Stimulated activated CD4-positive, alpha-beta T cell treated with anti-CD3 and anti-CD28 coated beads, Interleukin-4, amount 100 ng/mL, for 24 hours (primary cell): ENCODE measurements at places on chromosomes 3 and 15.

DNA sequence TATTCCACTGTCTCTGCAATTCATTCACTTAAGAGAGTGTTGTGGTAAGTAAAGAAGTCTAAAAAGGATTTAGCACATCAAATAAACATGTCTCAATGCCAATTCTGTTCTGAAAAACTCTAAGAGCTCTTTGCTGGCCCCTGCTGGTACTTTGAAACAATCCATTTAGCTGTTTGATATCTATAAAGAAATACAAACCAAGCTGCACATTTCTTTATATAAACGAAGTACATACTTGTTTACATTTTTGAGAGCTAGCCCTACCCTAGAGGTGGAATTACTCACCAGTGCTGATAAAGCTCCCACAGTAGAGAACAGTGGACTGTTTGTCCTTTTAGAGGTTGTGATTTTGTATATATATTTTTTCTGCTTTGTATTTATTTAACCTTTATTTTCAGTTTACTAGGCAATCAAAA lies 75.5 kb downstream of the NEDD4 start:
- DNase-seq: peak; percentile 8

DNA sequence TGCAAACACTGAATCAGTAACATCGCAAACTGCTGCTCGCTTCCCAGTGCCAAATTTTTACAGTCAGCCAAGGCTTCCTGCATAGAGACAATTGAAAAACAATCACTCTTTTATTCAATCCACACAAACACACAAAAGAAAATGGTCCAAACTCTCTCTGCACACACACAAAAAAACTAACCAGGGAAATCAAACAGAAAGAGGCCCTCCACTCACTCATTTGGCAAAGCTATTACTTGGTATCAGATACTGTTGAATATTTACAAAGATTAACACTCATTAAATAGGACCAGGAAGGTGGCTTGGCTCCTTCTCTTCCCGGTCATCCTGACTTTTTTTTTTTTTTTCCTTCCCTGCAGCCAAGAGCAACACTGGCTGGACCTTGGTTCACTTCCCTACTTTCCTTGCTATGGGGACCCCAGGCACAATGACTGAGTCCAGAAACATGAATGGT lies 62.4 kb upstream of the SPATA12 start:
- no peak for DNase-seq

- DNase-seq: no peak
Observed at GRCh38 chr3:24040311-24040710, 95.2 kb downstream of the NR1D2 start.

DNA sequence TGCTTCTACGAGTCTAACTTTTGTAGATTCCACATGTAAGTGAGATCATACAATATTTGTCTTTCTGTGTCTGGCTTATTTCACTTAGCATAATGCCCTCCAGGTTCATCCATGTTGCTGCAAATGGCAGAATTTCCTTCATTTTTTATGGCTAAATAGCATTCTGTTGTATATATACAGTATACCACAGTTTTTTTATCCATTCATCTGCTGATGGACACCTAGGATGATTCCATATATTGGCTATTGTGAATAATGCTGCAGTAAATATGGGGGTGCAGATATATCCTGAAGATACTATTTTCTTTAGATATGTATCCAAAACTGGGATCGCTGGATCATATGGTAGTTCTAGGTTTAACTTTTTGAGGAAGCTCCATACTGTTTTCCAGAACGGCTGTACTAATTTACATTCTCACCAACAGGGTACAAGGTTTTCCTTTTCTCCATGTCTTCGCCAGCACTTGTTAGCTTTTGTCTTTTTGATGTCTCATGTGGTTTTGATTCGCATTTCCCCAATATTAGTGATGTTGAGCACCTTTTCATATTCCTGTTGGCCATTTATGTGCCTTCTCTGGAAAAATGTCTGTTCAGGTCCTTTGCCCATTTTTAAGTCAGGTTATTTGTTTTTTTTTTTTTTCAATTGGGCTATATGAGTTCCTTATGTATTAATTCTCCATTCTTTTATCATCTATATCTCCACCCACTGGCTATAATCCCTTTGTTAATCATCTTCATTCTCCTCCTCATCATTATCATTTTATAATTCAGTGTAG lies 26.9 kb downstream of the CHCHD4 start:
- DNase-seq: no peak

- DNase-seq: no peak
Observed at GRCh38 chr3:178456621-178457285, 79.5 kb upstream of the KCNMB2 start.

- peak; percentile 27 for DNase-seq
Observed at GRCh38 chr15:80160570-80161156, 7.9 kb downstream of the FAH start.

- no peak for DNase-seq
Observed at GRCh38 chr15:91981821-91982800, 128.6 kb downstream of the SLCO3A1 start.

GRCh38 chr3:46667061-46667621 lies 26.3 kb downstream of the ALS2CL start:
- no peak for DNase-seq

GRCh38 chr3:47825590-47825989 lies 22.7 kb downstream of the DHX30 start:
- DNase-seq: no peak

DNA sequence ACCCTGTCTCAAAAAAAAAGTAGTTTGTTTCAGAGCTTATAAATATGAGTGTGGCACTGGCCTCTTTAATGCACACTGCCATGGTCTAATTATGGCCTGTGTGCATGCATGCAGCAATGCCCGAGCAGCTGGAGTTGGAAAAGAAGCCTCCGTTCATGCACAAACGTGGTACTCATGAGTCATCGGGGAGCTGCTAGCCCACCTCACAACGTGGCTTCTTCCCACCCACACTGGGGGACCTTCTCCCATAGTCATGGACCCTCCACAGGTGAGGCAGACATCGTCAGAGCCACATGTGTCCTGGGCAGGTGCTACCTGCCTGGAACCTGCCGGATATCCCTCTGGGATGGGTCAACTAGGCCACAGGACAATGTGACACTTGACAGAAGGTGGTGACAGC lies 66.7 kb downstream of the ATP10A start:
- DNase-seq: no peak

DNA sequence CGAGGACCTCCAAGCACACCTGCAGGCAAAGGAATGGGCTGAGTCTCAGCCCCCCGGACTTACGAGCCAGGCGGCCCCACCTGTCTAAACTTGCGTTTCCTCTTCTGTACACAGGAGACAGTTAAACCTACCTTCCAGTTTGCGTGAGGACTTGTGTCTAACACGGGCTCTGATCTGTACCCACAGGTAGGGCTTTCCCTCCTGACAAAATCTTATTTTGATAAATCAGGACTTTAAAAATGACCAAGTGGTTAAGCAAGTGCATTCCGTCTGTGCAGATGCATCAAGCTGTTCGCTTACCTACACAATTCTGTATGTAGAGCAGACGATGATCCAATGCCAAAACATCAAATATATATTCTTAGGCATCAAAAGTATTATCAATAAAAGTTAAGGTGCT lies 238.0 kb downstream of the XXYLT1 start:
- DNase-seq: no peak

DNA sequence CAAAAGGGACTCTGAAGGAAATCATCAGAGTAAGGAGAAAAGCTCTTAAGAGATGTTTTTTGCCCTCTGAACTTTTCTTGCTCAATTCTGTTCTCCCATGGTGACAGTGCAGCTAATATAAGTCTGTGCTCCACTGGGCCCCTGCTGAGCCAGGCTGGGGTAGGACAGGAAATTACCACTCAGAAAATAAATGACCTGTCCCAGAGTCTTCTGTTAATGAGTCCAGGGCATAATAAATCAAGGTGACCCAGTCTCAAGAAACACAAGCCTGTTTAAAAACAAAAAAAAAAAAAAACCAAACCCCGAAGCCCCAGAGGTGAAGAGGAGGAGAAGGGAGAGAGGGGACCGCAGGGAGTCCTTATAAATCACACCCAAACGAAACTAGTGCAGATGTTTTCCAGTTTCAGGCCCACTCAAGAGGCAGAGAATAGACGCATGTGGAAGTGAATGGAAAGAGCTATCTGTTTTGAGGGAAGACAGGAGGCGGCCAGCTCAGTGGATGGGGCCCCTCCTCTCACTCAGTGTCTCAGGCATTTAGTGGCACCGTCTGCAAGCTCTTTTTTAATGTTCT lies 59.8 kb upstream of the BOC start:
- no peak for DNase-seq

DNA sequence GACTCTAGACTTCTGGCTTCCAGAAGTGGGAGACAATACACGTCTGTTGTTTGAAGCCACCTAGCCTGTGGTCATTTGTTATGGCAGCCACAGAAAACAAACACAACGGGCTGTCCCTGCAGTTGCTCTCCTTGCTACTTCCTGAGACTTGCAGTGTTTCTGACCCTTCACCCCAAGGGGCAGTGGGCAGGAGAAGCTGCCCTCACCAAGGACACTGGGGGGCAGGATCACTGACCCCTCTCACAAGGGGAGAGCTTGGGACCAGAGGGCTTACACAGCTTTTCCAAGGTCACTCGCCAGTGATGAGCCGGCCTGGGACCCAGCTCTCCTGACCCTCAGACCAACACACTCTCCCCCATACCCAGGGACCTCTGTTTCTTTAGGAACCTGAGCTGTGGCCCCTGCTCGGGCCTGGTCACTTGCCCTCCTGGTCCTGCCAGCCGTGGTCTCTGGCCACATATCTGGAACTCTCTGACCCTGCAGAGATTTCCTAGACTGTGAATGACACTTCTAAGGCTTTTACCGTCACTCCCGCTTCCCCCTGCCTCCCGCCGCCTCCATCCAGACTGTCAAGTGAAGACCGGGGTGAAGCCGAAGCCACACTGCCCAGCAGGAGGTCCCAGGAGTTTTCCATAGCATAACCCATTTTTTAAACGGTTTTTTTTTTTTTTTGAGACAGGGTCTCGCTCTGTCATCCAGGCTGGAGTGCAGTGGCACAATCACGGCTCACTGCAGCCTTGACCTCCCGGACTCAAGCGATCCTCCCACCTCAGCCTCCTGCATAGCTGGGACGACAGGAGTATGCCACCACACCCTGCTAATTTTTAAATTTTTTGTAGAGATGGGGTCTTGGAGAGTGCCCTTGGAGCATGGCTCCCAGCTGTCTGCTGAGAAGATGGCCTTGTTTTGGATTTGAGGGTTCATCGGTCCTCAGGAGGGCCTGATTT lies 4.4 kb downstream of the ATP2B2 start:
- DNase-seq: no peak

DNA sequence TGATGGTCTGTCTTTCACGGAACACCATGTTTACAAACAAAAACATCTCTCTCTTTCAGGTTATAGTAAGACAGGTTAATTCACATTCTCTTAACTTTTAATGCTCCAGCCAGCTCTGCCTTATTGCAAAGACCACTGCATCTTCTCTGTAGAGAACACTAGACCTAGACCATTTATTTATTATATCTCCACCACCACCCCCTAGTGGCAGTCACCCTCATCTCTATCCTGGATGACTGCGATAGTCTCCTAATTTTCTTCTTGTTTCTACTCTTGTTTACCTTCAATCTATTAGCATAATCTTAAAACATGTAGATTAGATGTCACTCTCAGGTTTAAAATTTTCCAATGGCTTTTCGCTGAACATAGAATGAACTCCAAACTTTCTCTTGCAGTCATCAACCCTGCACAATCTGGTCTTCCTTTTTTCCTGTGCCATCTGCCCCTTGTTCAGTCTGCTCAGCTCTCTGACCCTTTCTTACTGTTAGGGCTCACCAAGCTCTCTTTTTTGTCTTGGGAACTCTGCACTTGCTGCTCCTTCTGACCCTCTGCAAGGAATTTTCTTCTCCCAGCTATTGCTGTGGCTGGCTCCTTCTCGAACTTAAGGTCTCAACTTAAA lies 155.6 kb downstream of the SQOR start:
- no peak for DNase-seq

DNA sequence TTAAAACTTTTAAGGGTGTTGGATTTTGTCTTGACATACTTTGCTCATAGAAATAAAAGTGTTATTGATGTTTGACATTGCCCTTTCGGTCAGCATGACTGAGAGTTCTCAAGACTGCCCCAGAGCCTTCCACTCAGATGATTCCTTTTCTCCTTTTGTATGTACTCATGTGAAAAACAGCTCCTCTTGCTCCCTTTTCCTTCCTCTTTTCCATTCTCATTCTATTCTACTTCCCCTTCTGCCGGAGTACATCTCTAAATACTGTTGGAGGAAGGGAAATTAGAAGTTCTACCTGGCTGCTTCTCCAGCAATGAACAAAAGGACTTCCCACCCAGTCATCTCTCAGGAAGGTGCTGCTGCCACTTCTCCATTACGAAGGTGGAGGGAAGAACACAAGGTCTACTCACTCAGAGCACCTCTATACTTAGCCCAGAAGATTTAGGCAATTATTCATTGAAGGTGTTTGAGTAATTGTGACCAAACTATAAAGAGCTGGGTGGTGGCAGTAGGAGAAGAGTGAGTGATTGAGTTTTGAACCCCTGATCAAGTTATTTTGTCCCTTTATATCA lies 163.8 kb upstream of the MBNL1 start:
- no peak for DNase-seq

- DNase-seq: no peak
Observed at GRCh38 chr3:15952543-15953175, 154.9 kb upstream of the ANKRD28 start.

- DNase-seq: no peak
Observed at GRCh38 chr15:56168394-56168793, 75.3 kb downstream of the RFX7 start.

- DNase-seq: peak; percentile 11
Observed at GRCh38 chr3:188947401-188948280, 224.1 kb upstream of the TPRG1 start.

DNA sequence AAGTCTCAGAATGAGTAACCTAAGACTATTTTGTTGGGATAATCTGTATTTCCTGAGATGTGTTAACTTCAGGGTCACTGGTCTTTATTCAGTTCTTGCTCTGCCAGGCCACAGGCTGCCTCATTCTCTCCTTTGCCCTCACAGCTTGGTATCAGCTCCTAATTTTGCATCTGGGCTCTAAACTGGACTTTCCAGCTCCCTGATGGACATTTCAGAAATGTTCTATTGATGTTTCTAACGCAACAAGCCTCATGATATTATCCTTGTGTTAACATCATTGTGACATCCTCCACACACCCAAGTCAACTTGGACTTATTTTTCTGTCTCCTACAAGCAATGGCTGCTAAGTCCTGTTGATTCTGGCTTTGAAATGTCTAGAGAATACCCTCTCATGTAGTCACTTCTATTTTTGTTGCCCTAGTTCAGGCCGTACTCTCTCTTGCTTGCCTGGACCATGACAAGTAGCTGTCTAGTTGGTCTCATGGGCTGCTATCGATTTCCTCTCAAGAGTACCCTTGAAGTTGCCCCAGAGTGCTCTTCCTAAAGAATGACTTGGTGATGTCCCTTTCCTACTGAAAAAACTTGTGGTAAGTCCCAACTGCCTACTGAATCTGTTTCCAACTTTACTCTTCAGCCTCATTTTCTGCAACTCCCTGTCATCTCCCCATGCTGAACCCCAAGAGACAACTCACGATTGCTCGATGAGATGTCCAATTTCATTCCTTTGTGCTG lies 52.7 kb downstream of the CHST2 start:
- no peak for DNase-seq

- no peak for DNase-seq
Observed at GRCh38 chr3:155495387-155495786, 201.9 kb upstream of the STRIT1 start.

- DNase-seq: no peak
Observed at GRCh38 chr15:79455361-79455760, 23.2 kb downstream of the MINAR1 start.

- no peak for DNase-seq
Observed at GRCh38 chr3:41307065-41307464, 107.8 kb downstream of the CTNNB1 start.
